Left lung (tissue), 14 donors: ENCODE measurements at places on chromosomes 6 and 20.

- DNase-seq: no peak
These were observed 646.3 kb downstream of the UTRN start for GRCh38 chr6:144931172-144932035.

DNA sequence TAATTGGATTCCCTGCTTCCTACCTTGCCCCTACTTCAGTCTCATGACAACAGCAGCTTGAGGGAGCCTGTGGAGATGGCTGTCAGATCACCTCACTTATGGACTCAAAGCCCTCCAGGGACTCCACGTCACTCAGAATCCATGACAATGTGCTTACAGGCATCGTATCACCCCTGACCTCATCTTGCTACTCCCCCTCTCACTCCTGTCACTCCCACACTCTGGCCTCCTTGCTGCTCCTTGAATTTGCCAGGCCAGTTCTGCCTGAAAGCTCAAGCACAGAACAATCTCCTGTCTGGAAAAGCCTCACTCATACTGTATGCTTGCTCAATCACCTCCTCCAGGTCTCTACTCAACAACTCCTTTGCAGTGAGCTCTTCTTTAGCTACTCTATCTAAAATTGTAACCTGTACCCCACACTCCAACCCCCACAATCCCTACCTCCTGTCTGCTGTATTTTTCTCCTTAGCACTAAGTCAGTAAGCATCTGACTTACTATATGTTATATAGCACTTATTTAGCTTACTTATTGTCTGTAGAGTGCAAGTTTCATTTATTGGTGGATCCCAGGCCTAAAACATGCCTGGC is 10.7 kb upstream of the GSTA4 start:
- no peak for DNase-seq

GRCh38 chr20:62782149-62782892 is 14.0 kb upstream of the MRGBP start:
- DNase-seq: no peak

DNA sequence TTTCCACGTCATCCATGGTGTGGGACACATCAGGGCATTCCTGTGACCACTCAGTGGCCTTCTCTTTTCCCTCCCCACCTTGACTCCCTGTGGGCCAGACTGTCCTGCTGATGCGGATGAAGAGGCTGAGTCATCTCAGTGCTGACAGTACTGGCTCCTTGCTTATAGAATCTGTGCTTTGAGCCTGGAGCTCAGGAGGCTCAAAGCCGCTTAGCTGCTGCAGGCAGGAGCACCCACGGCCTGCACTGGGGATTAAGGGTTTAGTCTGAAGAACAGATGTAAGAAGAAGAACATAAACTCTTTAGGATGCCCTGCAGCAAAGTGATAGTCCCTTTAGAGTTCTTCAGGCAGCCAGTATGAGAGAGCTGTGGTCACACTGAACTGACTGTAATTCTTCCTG is 642.0 kb upstream of the CHD6 start:
- DNase-seq: no peak

GRCh38 chr20:12289465-12289864 is 371.8 kb downstream of the BTBD3 start:
- no peak for DNase-seq

GRCh38 chr20:7868108-7868507 is 72.2 kb downstream of the HAO1 start:
- no peak for DNase-seq

GRCh38 chr6:85460921-85461797 is 11.3 kb downstream of the NT5E start:
- no peak for DNase-seq

- no peak for DNase-seq
These were observed 55.1 kb upstream of the MYB start for GRCh38 chr6:135126034-135126433.

DNA sequence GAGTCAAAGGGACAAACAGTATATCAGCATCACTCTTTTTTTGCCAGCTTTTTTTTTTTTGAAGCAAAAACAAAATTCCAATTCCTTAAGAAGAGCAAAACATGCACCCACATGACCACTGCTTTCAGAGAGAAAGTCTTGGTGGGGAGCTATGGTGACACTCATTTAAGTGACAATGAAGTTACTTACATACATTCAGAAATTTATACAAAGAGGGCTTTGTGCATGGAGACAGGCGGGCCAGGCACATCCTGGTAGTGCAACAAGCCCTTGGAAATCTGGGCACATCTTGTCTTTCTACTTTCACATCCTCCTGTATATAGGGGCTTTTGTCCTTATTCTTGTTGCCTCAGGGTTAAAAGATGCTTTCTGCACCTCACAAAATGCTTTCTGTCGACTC is 55.9 kb downstream of the IL22RA2 start:
- DNase-seq: no peak

DNA sequence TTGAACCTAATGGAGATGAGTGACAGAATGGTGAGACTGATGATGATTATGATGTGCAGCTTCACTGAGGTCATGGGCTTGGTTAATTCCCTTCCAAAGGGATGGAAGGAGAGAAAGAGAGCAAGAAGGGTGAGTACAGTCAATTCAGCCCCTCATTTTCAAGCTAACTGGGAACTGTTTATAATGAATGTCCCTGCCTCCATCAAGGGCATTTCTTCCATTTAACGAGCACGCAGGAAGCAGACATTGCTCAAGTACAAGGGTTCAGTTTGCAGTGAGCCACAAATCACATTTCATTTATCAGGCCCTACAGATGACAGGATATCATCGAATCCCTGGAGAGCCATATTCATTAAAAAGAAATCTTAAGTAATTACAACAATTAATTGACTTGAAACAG is 158.3 kb upstream of the EEF1E1 start:
- DNase-seq: no peak

DNA sequence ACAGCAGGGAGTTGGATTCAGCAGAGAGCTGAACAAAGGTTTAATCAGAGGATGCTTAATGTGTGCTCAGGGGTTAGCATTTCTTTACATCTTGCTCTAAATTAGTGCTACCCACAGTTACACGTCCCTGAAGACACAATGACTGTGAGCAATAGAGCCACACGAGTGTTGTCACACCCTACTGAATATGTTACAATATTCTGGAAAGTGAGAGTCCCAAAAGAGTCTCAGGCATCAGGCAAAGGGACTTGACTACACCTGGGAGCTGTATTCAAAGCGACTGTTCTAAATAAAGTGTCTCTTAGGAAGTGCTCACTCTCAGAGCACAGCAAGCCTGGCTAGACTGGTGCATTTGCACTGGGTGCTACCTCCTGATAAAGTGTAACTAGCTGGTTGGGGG is 108.7 kb downstream of the GRM4 start:
- no peak for DNase-seq

- no peak for DNase-seq
These were observed 322.4 kb upstream of the EYS start for GRCh38 chr6:66029391-66029790.

GRCh38 chr6:1787894-1788293 is 178.2 kb downstream of the FOXC1 start:
- DNase-seq: no peak

- no peak for DNase-seq
These were observed 712.5 kb upstream of the NRSN1 start for GRCh38 chr6:23413327-23414050.

- DNase-seq: peak; percentile 63
These were observed 457.8 kb downstream of the QKI start for GRCh38 chr6:163872335-163872734.

- no peak for DNase-seq
These were observed 41.3 kb downstream of the TRMT11 start for GRCh38 chr6:126027601-126028000.

- DNase-seq: no peak
These were observed 76.9 kb downstream of the SLC23A2 start for GRCh38 chr20:4924446-4924845.

DNA sequence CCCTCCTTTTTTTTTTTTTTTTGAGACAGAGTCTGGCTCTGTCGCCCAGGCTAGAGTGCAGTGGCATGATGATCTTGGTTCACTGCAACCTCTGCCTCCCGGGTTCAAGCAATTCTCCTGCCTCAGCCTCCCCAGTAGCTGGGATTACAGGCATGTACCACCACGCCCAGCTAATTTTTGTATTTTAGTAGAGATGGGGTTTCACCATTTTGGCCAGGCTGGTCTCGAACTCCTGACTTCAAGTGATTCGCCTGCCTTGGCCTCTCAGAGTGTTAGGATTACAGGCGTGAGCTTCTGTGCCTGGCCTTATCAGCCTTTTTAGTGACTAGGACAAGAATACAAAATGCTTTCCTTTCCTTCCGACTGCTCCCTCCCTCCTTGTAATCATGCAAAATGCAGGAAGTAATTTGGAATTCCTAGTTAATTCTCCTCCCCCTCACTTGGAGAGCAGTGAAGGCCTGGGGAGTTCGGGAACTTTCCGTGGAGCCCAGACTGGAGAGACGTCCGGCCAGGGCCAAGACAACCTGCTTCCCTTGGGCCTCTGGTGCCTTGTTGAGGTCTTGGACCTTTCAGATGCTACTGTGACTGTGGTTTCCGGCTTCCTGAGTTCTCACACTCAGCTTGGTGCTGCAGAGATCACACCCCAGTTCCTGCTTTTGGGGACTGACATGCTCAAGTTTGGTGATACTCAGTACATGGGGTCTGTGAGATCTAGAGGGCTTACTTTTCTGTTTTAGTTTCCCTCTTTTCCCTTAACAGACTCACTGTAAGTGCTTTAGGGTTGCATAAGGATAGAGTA is 3.9 kb upstream of the PHF20 start:
- peak; percentile 81 for DNase-seq

GRCh38 chr6:149170564-149171452 is 146.7 kb upstream of the TAB2 start:
- DNase-seq: no peak

DNA sequence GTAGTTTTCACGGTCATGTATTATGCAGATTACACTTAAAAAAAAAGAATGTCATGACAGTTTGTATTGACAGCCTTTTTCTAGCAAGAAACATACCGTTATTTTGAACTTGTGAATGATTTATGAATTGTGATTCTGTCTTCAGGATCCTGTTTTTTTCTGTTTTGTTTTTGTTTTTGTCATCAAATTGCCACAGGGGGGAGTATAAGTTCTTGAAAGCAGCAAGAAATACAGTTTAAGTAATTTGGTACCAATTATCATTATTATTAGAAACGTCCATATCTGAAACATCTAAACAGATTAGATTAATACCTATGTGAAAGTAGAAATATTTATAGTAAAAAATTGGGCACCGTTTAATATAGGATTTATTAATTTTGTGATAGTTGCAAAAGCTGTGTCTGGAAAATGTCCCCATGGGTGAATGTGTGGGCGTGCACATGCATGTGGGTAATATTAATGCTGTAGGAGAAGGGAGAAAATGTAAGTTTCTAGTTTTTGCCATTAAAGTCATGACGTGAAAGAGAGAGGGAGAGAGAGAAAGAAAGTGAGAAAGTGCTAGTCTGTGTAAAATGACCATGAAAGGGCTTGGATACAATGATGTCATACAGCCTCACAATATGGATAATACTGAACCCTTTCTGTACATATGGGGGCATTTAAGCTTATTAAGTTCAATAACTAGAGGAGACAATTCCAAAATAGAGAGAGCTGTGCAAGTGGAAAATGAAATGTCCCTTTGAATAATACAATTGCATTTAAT is 9.4 kb upstream of the CCN2 start:
- DNase-seq: no peak

GRCh38 chr6:112362812-112363570 is 15.9 kb downstream of the RFPL4B start:
- no peak for DNase-seq

- no peak for DNase-seq
These were observed 102.6 kb downstream of the KIF13A start for GRCh38 chr6:17884498-17885478.

DNA sequence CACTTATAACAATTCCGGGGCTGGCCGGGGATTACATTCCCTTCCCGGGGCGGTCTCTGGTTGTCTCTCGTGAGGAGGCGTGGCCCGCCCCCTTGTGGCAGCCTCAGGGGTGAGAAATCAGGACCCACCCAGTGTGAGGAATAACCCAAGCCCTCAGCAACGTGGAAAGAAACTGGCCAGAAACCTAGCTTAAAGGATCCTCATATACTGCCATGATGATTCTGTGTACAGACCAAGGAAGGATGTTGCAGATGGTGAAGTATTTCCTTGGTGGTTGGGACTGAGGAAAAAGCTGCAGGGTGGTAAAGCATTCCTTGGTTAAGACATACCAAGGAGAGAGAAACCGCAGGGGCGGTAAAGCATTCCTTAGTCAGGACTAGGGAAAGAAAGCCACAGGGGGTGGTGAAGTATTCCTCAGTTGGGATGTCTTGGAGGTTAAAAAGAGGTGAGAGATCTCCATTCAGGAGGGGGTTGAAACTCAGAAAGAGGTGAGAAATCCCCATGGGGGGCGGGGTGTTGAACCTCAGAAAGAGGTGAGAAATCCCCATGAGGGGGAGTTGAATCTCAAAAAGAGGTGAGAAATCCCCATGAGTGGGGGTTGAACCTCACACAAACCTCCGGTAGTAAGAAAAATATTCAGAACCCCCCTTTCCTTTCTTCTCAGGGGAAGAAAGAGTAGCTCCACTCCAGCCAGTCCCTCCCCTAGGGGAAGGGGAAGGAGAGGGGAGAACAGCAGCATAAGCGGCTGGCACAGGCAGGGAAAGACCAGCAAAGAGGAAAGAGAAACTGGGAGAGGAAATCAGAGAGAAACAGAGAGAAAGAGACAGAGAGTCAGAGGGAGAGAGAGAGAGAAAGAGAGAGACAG is 238.1 kb downstream of the RNGTT start:
- peak; percentile 43 for DNase-seq

- no peak for DNase-seq
These were observed 8.5 kb downstream of the CD164 start for GRCh38 chr6:109373762-109374161.

- no peak for DNase-seq
These were observed 636.3 kb downstream of the PTPRT start for GRCh38 chr20:42553374-42553773.

- DNase-seq: no peak
These were observed 4.9 kb downstream of the BPIFB1 start for GRCh38 chr20:33287884-33288283.

DNA sequence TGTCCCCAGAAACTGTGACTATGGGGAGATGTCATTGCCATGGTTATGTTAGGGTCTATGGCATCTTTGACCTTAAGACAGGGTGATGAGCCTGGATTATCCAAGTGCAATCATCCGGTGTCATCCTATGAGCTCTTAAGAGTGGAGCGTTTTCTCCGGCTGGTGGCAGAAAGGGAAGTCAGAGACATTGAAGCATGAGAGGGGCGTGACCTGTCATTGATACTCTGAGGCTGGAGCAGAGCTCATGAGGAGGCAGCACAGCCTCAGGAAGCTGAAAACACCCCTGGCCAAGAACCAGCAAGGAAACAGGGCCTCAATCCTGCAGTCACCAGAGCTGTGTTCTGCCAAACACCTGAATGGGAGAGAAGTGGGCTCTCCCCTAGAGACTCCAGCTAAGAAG is 59.6 kb downstream of the ANKRD60 start:
- no peak for DNase-seq

- DNase-seq: no peak
These were observed 26.6 kb downstream of the ZHX3 start for GRCh38 chr20:41290804-41291389.

DNA sequence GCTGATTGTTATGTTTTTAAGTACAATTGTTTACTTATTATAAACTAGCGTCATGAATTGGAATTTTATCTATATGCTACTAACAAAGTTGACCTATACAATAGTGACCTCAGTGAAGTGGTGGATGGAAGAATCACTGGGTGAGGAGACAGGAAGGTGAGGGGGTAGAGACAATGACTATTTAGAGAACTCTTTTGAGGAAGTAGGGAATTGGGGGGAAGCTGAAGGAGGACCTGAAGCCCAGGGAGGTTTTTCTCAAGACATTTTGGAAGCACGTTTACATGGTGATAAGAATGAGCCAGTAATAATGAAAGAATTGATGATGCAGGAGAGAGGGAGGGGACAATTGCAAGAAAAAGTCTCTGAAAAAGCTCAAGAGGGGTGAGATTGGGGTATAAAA is 96.4 kb downstream of the RPS12 start:
- DNase-seq: no peak

- no peak for DNase-seq
These were observed 154.0 kb downstream of the CLVS2 start for GRCh38 chr6:123150076-123150475.
